ENCODE measurements at places on chromosomes 3 and 15.

DNA sequence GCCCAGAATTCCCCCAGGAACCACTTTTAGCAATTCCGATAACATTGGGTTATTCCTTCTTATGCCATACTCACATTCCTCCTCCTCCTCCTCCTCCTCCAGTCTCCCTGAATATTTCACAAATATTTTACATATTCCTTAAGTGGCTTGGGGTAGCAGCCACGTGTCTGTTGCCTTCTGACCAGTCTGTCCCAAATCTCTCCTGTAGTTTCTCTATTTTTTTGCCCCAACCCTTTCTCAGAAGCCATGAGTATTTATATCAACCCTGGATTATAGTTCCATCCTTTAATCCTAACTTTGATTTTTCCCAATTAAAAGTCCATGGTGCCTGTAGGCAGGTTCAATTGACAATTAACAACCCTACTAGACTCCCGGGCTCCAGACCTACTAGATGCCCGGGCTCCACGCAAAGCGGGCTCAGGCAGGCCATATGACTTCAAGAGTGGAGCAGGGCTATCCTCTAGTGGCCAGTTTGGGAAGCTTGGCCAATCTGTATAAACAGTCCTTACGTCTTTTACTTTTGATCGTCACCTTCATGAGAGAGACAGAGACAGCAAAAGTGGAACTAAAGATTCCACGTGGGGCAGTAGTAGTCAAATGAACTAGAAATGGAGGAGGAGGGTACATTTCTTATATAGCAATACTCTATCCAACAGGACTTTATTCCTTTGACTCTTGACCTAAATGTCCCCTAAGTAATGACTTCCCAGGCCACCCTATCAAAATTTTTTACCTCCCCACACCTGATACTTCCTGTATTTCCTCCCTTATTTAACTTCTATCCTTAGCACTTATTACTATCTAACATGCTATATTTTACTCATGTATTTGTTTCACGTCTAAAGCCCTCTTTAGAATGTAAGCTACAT, 69.7 kb downstream of the USF3 start:
- DNase-seq, result no peak

DNA sequence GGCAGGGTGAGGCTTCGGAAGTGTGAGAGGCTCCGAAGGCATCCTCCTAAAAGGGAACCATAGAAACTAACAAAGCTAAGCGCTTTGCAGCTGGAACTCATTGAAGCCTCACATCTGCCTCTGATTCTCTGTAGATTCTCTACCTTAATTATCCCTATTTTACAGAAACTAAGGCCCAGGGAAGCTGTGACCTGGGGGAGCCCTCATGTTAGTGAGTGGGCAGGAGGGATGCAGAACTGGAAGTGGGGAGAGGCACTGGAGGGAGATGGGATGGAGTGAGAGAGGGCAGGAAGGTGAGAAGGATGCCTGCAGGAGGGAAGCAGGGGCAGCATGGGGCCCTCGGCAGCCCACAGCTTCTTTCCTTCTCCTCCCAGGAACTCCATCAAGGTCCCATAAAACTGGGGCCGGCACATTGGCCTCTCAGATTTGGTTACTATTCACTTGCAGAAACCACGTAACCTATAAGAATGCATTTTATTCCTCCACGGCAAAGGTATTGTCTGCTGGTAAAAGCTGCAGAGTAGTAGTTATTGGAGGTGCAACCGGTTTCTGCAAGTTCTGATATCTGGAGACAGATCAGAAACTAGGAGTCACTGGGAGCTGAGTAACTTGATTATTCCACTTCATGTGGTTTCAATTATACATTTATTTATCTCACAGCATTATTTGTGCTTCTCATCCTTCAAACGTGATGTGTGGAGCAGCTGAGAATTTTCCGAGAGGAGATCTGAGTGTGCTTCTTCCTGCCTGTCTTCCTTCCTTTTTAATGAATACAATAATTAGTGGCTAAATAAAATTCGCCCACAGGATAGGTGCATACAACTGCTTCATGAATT, 24.0 kb upstream of the CHCHD6 start:
- DNase-seq, result no peak

DNA sequence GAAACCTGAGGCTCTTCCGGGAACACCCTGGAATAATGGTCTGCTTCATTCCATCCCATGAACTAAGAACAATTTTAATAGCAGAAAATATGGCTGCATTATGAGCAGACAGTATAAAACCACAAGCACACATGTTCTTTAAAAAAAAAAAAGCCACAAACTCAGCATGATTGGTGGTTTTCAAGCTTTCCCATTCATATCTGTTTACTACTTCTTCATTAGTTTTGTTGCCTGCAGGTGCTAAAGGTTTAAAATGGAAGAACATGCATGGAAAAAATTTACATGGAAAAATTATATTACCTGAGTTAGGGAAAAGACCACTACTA, 137.9 kb upstream of the HES1 start:
- DNase-seq, result no peak

- no peak for DNase-seq
Measured at GRCh38 chr15:60006873-60007272, 2.8 kb downstream of the FOXB1 start.

DNA sequence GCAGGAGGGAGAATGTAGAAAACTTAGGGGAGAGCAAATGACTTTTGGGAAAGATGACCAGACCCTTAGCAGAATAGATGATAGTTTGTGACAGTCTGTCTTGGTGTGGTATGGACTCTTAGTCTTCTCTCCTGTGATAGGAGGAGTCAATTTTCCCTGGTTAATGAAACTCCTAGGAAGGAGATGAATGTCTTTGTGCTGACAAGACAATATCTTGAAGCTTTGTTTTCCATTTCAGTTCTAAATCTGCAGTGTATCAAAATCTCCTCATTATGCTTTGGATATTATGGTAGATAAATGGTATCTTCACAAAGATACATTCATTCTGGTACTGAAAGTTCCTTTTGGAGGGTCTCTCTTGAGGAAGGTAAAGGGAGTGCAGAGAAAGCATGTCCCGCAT, 77.8 kb upstream of the ZNF717 start:
- no peak for DNase-seq

DNA sequence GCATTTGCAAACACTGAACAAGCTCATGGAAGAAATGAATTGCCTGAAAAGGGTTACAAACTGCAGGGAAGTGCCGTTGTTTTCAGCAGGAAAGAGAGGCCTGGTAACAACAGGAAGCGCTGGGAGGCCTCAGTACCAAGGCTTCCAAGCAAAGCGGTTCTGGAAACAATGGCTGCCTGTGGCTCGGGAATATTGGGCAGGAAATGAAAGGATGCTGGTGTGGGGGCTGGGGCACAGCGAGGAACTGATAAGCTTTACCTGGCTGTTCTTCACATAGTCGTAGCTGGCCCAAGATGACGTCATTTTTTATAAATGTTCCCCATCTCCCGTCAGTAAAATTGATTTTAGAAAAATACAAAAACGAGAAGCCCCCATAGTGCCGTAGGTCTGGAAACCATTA, 55.9 kb downstream of the ARHGAP31 start:
- DNase-seq, result no peak

GRCh38 chr3:156818890-156819289, 7.3 kb upstream of the LEKR1 start:
- DNase-seq, result no peak

GRCh38 chr3:24832891-24833290, 338.2 kb upstream of the THRB start:
- no peak for DNase-seq

GRCh38 chr3:58414538-58415197, 19.0 kb downstream of the PDHB start:
- DNase-seq, result peak; percentile 4

DNA sequence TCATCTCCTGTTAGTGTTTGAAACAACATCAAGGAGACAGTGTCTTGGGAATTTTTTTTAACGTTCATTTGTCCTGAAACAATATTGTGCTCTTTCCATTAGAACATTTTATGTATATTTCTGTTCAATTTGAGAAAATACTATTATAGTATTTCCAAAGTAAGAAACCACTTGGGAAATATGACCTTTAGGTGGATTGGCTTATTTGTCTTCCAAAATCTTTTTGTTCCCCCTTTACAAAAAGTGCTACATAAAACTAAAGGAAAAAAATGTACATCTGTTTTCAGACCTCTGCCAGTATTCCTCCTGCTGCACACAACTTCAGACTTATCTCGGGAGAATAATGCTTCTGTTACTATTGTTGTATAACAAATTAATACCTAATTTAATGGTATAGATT, 165.9 kb upstream of the AGTR1 start:
- no peak for DNase-seq

GRCh38 chr15:70466305-70466704, 297.1 kb downstream of the UACA start:
- DNase-seq, result no peak

DNA sequence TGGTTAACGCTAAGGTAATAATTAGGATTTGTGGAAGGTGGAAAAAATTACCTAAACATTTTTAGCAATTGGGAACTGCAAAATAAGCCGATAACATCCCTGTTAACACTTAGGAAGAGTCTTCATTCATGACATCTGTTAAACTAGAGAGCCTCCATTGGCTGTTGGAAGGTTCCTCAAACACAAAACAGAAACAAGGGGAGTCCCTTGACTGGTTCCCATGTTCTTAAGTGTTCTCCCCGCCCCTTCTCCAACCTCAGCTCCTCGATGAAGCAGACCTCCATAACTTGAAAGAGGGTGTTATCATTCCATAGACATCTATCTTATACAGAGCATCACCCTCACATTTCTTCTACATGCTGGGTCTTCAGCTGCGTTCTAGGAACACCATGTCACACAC, 2.5 kb downstream of the SLC22A13 start:
- no peak for DNase-seq

- DNase-seq, result no peak
Measured at GRCh38 chr3:188940573-188940932, 231.2 kb upstream of the TPRG1 start.

DNA sequence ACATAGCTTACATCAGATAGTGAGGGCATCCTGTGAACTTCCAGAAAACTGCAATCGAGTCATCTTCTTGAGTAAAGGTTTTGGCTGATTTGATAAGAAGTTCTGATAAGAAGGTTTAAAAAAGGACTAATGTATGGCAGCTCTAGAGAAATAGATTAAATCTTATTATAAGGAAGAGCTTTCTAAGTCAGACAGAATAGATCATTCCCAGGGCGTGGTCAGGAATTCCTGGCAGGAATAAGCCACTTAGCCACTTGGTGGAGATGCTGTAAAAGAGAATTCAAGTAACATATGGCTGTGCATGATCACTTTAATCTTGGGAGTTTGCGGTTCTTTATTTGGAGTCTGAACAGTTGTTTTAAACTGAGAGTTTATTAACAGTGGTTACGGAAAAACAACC, 17.4 kb downstream of the PGBD4 start:
- no peak for DNase-seq

DNA sequence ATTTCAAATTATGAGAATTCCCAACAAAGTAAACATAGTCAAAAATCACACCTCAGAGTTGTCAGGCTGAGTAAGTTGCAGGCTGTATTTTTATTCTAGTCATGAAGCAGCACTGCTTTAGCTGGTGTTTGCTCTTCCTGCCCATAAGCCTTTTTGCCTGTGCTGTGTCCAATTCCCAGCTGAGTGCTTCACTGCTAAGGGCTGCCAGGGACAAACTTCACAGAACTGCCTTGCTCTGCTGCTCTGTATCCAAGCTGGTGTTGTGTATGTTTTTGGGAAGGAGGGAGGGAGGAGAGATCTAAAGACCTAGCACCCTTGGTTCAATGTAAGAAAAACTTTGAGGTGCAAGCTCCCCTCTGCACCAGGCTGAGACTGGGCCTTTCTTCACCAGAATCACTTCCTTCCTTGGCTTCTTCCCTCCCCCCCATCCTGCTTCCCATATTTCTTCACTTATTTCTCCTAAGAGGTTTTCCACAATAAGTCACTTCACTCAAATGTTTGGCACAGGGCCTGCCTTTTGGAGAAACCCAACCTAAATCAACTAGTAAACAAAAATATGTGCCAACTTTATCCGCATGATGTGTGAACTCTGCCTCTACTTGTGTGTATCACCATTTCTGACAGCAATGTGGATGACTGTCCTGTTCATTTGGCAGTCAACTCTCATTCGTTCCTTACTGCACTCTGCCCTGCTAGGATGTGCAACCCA, 156.1 kb downstream of the TBL1XR1 start:
- DNase-seq, result no peak

GRCh38 chr3:132726341-132726823, 4.2 kb upstream of the NPHP3 start:
- no peak for DNase-seq

GRCh38 chr3:116083683-116084082, 361.6 kb downstream of the LSAMP start:
- no peak for DNase-seq

DNA sequence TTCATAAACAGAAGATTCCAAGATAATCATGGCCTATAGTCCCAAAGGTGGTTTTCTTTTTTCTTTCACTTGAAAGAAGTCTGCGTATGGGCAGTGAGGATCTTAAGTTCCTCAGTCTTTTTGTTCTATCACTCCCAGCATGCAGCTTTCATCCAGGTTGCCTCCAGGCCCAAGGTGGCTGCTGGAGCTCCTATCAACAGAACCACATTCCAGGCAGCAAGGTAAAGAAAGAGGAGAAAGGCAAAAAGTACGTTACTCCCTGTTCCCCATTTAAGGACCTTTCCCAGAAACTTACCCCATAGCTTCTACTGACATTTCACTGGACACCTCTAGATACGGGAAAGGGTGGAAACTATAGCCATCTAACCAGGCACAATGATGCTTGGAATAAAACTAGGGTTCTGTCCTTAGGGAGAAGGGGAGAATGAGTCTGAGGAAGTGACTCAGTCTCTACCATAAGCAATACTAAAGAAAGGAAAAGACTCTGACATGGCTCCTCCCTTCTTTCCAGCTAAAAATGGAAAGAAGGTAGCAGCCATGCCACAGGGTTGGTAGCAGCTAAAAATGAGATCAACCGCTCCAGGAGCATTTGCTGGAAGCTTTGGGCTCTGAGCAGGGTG, 313.9 kb upstream of the NR2E3 start:
- no peak for DNase-seq

DNA sequence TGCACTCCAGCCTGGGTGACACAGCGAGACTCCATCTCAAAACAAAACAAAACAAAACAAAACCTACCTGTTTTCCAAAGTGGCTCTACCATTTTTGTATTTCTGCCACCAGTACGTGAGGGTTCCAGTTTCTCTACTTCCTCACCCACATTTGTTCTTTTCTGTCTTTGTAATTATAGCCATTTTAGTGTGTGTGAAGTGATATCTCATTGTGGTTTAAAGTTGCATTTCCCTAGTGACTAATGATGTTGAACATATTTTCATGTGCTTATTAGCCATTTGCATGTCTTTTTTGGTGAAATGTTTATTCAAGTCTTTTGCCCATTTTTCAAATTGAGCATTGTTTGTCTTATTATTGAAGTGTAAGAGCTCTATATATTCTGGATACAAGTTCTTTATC, 50.7 kb downstream of the TRA2B start:
- DNase-seq, result no peak

- no peak for DNase-seq
Measured at GRCh38 chr3:114336122-114336697, 42.4 kb downstream of the TIGIT start.

- no peak for DNase-seq
Measured at GRCh38 chr15:86213420-86213819, 133.7 kb downstream of the AGBL1 start.

DNA sequence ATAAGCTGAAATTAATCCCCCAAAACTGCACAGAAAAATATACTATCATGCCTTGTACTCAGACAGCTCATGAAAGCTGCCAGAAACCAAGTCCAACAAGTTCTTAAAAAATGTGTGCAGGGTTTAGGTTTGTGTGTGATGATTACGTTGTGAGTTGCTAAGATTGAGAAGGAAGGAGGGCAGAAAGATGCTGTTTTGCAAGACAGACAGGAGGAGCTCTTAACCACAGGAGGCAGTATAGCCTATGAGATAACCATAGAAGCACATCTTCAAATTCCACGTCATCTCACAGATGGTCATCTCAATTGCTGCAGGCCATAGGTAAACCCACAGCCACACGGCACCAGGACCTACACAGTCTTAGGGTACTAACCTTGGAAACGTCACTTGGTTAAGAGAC, 191.9 kb downstream of the STT3B start:
- DNase-seq, result no peak
